ENCODE measurements at places on chromosomes 16 and 17. TPM values are rescaled to one million over a fixed set of nuclear protein-coding genes. Genes with fewer than 3 reads are reported as not detected.
A peak's percentile ranks its signal among the peaks of the same experiment; 100 is the strongest.

KRTAP4-3 gene
- not detected for total RNA-seq

NEUROD2 gene
- not detected for total RNA-seq

CRYBA1 gene
- total RNA-seq = not detected

DNA sequence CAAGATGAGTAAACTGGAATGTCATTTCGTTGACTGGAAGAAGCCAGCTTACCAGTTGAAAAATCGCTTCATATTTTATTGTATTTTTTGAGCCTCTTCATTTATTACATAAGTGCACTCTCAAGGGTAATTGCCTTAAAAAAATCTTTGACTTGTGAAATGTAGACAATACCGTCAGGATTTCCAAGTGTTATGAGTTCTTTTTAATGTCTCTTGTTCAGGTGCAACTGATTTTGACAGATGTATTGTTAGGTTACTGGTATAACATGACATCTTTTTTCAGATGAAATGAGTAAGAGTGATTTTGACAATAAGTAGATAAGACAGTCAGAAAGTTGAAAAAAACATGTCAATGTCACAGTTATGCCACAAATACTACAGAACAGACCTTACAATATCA, 169.1 kb downstream of the CNTNAP4 start:
- DNase-seq = no peak

DNA sequence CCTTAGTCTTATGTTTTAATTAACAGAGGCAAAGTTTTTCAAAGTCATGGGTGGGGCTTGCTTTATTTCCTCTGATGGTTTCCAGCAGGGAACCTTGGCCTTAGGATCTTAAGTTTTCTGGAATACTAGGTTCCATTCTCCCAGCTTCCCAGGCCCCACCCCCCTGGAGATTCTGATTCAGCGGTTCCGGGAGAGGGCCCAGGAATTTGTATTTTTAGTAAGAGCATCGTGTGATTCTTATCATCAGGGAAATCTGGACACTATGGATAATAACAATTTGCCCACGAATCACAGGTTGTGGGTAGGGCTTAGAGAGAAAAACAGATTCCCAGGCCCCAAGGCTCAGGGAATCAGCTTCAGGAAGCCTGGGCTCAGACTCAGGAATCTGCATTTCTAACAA, 263.6 kb downstream of the NTN1 start:
- DNase-seq = peak; percentile 71

DNA sequence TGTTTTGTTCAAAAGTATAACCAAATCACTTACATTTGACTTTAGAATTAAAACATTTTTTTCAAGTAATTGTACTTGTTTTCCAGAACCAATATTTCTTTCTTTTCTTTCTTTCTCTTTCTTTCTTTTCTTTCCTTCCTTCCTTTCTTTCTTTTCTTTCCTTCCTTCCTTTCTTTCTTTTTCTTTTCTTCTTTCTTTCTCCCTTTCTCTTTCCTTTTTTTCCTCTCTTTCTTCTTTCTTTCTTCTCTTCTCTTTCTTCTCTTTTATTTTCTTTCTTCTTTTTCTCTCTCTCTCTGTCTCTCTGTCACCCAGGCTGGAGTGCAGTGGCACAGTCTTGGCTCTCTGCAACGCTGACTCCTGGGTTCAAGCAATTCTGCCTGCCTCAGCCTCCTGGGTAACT, 26.4 kb upstream of the PSMC5 start:
- no peak for DNase-seq

DNA sequence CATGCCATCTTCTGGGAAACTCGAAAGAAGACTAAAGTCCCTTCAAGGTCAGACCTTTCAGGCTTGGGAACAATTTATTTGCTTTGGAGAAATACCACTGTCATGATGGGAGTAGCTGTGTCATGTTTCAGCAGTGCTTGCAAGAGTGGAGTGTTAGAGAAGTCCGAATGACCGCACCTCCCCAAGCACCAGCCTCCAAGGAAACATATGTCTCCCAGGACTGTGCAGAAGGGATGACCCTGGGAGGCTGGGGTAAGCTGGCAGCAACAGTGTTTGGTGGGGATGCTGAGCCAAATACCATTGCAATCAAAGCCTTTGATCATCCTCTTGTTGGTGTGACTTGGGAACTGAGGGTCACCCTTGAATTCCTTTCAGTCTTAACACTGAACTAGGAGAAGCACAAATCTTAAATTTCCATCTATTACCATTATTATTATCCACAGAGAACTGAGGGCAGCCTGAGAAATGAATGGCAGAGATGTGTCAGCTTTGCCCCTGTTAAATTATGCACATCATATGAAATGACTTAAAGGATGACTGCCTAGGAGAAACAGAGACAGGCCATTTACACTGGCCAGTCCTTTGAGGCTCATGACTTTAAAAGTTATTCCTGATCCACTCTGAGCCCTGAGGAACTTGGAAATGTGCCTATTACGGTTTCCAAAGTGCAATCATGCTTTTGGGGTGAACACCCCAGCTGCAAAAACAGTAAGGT, 244.9 kb downstream of the CA10 start:
- no peak for DNase-seq
